ENCODE measurements at places on chromosomes 5 and 9.

GRCh38 chr9:76562511-76562911 lies 103.5 kb downstream of the GCNT1 start:
- DNase-seq, result no peak

DNA sequence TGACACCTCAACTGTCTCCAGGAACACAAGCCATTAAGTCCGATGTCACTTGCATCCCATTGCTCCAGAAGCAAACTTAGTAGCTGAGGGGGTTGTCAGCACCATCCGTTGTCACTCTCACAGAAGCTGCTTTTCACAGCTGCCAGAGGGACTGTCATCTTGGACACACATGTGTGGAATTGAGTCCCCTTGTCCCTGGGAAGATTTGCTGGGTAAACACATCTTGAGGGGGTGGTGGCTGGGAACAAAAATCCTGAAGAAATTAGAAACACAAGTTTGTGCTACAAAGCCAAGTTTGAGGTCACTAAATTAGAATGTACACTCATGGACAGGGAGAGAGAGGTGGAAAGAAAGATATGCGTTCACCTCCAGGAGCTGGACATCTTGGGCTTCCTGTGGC lies 55.2 kb upstream of the ADRA1B start:
- DNase-seq, result no peak

GRCh38 chr9:124934290-124934689 lies 6.6 kb downstream of the GOLGA1 start:
- no peak for DNase-seq

DNA sequence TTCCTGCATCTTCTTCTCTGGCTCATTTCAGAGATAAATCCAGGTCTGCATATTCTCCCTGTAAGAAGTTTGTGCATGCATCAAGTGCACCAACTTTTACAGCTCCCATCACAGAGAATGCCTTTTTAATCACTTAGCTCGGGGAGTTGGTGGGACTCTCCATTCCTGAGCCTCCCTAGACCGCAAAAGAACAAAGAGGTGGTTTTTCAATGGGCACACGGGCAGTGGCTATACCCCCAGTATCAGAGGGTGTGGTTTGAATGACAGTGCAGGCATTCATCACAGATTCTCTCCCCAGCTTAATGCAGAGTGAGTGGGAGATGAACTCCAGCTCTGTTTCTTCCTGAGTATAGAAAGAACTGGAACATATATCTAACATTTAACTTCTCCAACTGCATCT lies 264.7 kb upstream of the NR4A3 start:
- no peak for DNase-seq

DNA sequence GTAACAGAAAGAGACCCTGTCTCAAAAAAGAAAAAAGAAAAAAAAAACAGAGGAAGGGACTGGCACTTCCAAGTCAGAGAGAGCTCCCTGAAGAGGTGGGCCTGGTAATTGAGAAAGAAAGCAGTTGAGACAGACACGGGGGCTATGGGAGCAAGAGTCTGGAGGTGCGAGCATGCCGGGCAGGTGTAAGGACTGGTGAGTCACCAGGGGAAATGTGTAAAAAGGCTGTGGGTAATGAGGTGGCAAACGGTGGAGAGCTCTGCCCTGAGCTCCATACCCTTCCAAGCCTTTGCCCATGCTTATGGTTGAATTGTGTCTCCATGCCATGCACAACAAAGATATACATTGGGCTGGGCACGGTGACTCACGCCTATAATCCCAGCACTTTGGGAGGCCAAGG lies 18.0 kb upstream of the JADE2 start:
- no peak for DNase-seq

- DNase-seq, result no peak
Measured at GRCh38 chr5:158212237-158212636, 353.3 kb upstream of the CLINT1 start.
